ENCODE measurements at places on chromosomes 12 and 14.

GRCh38 chr12:111775205-111776193, 8.8 kb downstream of the ALDH2 start:
- peak; percentile 95 for DNase-seq

- no peak for DNase-seq
Measured at GRCh38 chr14:62778852-62779251, 266.4 kb downstream of the KCNH5 start.

- no peak for DNase-seq
Measured at GRCh38 chr14:93173943-93174395, 10.7 kb downstream of the MOAP1 start.

DNA sequence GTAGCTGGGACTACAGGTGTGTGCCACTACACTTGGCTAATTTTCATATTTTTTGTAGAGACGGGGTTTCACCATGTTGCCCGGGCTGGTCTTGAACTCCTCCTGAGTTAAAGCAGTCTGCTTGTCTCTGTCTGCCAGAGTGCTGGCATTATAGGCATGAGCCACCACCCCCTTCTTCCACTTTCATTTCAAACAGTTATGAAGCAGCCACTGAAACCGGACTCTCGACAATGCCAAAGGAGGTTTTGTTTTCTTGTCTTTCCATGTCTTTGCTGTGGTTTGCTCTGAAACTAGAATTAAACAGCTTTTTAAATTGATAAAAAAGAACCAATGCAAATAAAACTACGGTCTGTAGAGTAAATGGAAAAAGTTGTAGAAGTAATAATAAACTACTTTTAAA, 30.4 kb downstream of the RAP1B start:
- no peak for DNase-seq

DNA sequence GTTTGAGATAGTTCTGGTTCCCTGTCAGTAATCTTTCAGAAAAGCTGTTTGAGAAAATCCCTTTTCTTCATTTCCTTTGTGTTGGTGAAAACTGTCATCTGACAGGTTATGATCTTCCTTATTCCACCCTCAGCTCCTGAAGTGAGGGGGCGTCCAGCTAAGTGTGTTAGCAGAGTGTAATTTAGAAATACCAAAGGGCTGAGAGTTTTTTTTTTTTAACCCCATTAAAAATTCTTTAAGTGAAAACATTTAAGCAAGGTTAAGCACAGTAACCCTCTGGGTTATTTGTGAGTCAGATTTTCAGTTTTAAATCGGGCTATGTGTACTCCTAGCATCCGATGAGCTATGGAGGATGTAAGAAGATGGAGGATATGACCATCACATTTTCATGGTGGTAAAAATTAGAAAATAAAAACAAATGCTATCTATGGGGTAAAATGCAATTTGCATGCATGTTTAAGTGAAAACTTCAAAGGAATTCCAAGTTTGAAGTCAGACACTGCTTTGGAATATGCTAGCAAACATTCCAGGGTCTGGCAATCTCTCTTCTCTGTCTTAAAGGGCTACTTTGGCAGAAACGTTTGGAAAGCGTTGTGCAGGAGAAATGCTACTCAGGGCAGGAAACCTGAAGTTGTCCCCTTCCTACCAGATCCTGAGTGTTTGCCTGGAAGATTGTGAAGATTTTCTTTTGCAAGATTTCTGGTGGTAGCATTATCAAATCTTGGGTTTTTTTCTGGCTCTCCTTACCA, 197.0 kb upstream of the PRICKLE1 start:
- DNase-seq: no peak

GRCh38 chr12:73547421-73547820, 990.2 kb upstream of the ATXN7L3B start:
- DNase-seq: no peak

DNA sequence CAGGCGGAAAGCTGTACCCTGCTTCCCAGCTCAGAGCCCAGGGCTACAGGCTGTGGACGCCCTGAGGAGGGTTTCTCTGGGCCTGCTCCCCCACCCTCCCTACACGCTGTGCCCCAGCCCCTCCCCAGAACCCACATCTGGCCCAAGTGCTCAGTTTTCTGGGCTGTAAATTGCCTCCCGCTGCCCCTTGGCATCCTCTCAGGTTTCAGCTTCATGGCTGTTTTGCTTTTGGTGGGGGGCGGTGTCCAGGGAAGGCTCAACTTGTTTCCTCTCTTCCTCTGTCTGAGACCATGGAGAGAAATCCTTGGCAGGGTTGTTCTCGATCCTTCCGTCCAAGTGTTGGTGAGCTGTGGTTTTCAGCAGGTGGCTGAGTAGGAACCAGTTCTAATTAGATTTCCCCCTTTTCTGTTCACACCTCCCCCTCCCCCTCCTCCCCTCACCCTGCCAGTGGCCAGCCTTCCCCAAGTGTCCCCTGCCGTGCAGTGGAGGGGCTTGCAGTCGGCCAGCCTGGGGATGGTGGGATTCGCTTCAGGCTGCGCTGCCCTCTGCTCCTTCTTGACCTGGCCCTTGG, 61.8 kb downstream of the TSPAN9 start:
- DNase-seq: no peak

- no peak for DNase-seq
Measured at GRCh38 chr12:24898606-24899005, 50.3 kb downstream of the BCAT1 start.

Measured in KBM-7 (cell line).